ENCODE measurements at places on chromosomes 4 and X.

DNA sequence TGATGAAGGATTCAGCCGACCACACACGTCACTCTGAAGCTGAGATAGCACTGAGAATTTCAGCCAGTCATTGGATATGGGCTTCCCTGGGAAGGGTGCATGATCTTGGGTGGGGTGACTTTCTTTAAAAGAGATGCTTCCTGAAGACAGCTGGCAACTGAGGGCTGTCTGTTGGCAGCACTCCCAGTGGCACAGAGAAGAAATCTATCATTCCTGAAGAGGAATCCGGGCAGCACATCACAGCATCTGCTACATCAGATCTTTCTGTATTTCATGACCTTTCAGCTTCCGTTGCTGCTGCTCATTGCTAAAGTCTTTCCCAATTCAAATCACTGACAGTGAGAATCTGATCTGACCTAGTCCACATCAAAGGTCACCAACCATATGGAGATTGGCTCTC is 193.8 kb upstream of the RBPJ start:
- DNase-seq: no peak

DNA sequence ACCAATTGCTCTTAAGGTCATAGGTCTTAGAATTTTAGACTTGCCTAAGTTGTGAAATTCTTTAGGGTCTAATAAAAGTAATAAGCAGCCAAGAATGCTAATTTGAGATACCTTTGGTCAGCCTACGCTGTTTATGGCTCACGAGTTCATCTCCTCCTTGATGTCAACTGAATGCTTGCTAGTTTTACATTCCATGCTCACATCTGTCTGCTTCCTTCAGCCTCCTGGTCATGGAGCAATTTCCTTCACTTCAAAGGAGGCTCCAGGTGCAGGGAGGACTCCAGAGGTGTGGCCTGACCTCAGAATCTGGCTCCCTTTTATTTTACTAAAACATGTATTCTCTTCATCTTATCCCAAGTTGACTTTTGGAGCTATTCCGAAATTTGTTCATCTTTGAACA is 23.3 kb upstream of the LNX1 start:
- no peak for DNase-seq

GRCh38 chr4:78337244-78338020 is 214.1 kb upstream of the ANXA3 start:
- no peak for DNase-seq

- no peak for DNase-seq
Measured at GRCh38 chr4:72325215-72325614, 243.8 kb downstream of the ADAMTS3 start.

- peak; percentile 39 for DNase-seq
Measured at GRCh38 chr4:139266583-139267257, 13.3 kb downstream of the MGARP start.

DNA sequence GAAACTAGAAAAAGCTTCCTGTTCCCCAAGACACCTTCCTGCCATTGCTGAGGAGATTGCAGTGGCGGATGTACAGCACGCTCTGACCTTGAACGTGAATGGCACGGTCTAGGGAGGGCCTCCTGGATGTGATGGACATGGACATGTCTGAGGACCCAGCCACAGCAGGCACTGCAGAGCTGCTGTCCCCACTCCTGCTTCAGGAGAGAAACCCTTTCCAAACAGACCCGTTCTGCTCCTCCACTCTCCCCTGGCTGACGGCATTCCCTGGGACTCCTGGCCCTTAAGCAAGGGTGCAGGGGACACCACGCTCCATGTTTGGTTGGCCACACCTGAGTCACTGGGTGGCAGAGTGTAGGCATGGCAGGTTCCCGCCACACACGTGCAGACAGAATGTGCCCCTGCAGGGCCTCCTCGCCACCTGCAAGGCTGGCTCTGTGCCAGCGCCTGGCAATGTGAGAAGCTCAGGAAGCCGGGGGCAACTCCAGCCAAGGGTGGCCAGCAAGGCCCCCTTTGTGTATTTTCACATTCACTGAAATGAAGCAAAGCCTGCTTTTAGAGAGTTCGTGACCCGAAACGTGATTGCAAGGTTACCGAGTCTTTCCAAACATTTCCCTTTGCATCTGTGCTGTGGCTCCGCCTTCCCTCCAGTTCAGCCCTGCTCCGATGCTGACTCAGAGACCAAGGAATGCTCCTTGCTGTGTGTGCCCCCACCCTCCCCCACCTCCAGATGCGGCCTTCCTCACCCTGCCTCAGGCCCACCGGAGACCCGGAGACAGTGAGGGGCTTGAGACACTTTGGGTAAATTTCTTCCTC is 46.1 kb downstream of the HTRA3 start:
- DNase-seq: no peak

DNA sequence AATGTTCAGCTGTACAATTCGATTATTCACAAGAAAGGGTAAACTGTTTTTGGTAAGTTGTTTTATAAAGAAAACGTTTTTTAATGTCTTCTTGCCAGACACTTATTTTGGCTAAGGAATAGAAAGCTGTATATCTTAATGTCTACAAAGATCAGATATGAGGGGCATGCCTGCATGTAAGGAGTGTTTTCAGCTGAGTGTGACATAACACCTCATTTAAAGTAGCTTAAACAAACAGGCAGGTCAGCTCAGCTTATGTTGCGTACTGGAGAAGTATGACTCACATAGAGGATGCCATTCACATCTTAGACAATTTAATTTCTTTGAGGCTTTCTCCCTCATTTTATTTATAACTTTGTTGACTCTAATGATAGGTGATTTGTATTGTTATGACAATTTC is 30.4 kb downstream of the LAMTOR3 start:
- no peak for DNase-seq

- DNase-seq: no peak
Measured at GRCh38 chr4:67581913-67582312, 23.4 kb downstream of the STAP1 start.

DNA sequence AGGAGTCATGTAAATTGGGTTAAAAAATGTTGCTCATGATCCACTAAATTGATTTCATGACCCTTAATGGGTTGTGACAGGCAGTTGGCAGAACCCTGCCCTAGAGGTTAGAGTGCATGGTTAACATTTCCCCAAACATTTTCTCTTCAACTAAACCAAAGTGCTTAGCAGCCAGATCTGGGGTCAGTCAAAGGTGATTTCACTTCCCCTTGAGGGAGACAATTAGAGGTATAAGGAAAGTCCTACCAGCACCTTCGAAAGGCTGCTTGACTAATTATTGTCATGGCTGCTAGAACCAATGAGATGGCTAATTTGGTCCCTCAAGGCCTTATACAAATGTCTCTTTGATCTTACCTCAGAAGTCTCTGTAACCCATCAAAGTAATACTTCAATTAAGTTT is 30.9 kb upstream of the INTS6L start:
- no peak for DNase-seq

DNA sequence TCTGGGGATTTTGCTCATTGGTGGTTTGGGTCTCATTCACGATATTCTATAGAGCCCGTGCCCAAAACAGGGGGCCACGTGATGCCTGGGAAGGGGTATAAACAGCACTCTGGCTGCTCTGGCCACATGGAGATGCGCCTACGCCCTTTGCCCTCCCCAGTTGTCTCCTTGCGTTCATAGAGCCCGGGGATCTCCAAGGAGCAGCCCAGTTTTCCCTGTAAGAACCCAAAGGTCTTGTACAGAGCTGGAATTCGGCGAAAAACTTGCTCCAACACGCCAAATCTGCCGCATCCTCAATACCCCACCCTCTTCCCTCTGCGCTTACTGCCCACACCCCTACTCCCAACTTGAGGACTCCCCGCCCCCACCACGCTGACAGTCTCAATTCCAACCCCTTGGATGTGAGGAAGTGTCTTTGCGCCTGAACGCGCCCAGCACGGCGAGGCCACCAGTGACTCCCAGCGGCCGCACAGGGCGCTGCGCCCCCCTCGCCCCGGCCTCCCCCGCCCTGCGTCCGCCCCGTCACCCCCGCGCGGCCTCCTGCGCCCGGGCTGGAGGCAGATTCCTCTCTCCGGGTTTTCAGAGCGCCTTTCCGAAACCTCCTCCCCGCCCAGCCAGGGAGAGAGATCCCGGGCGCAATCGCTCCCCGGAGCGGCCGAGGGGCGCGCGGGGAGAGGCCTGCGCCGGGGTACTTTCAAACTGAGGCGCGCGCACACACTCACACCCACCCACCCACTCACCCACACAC is at the start of gene NHS:
NHS (plus strand) TSS at position 582 of the 748 bp plus-strand sequence. CDS start 558 bp downstream, outside the sequence.
- DNase-seq: no peak

GRCh38 chr4:105815701-105816100 is 79.6 kb upstream of the NPNT start:
- no peak for DNase-seq

DNA sequence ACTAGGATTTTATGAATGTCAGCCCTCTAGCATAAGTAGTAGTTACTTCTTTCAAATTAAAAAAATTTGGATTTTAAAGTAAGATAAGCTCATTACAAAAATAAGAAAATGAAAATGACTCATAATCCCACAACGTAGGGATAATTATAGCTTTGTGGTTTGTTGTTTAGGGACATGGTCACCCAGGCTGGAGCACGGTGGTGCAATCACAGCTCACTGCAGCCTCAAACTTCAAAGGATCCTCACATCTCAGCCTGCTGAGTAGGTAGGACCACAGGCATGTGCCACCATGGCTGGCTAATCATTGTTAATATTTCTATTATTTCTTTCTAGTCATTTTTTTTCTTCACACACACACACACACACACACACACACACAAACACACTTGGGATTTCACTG is 57.6 kb downstream of the PLAC1 start:
- no peak for DNase-seq

- no peak for DNase-seq
Measured at GRCh38 chr4:107804956-107805355, 19.8 kb upstream of the SGMS2 start.

GRCh38 chr4:124431653-124432192 is 280.8 kb downstream of the ANKRD50 start:
- DNase-seq: no peak

- no peak for DNase-seq
Measured at GRCh38 chr4:132123870-132124623, 1025.0 kb upstream of the PCDH10 start.

GRCh38 chr4:112302320-112303274 is 5.4 kb downstream of the ALPK1 start:
- DNase-seq: no peak

- no peak for DNase-seq
Measured at GRCh38 chr4:19883841-19884240, 367.9 kb upstream of the SLIT2 start.

- no peak for DNase-seq
Measured at GRCh38 chr4:152165846-152166245, 370.0 kb downstream of the FBXW7 start.

- peak; percentile 50 for DNase-seq
Measured at GRCh38 chr4:108036213-108036612, 46.5 kb downstream of the HADH start.

- no peak for DNase-seq
Measured at GRCh38 chr4:13159041-13159620, 325.0 kb downstream of the RAB28 start.

- no peak for DNase-seq
Measured at GRCh38 chr4:176498617-176499256, 179.0 kb downstream of the SPCS3 start.

- DNase-seq: no peak
Measured at GRCh38 chrX:23765449-23765848, 17.5 kb upstream of the SAT1 start.

DNA sequence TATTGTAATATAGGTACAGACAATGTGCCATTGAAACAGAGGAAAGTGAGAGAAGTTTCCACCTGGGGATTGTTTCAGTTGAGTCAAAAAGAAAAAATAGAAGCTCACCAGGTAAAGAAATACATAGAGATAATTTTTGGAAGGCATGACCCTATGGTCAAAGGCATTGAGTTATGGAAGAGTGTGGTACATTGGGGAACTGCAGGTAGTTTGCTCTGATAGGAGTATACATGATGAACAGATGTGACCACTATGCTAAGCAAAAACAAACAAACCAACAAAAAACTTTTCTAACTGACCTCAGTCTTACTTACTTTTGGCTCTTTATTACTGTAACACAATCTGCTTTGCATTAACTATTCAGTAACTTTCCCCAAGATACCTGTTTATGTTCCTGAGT is 85.9 kb downstream of the UGT8 start:
- DNase-seq: no peak

Data from CD8-positive, alpha-beta T cell (primary cell).